ENCODE measurements at places on chromosomes 16 and 17.

DNA sequence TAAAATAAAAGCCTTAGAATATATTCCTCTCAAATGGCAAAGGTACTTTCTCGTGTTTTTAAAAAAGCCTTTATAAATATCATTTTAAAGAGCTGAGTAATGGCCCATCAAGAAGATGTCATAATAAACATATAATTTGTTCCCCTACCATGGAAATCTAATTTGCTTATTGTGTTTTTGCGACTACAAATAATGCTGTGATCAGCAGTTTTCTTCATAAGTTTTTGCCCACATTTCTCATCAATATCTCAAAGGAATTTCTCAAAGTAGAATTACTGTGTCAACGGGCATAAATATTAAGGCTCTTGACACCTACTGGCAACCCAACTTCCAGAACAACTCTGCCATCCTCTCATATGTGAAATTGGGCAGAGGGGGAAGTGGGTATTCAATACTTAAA, 17.5 kb downstream of the ZNF18 start:
- DNase-seq: no peak

GRCh38 chr17:27569257-27569722, 61.7 kb upstream of the LGALS9 start:
- no peak for DNase-seq

DNA sequence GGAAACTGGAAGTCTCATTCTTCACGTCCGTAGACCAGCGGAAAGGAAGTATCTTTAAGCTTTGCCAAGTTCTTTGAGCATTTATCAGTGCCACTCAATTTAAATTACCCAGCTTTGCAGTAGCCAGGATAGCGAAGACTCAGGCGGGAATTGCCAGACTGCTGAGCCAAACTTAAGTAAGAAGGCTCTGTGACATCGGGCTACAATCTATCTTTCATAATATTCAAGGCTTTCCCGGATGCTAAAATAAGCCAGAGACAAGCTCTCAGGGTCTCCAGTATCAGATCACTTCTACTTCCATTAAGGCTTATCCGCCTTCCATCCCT, 436 bp upstream of the BRIP1 start:
- DNase-seq: no peak

GRCh38 chr16:85982563-85982939, 83.6 kb downstream of the IRF8 start:
- DNase-seq: peak; percentile 23

DNA sequence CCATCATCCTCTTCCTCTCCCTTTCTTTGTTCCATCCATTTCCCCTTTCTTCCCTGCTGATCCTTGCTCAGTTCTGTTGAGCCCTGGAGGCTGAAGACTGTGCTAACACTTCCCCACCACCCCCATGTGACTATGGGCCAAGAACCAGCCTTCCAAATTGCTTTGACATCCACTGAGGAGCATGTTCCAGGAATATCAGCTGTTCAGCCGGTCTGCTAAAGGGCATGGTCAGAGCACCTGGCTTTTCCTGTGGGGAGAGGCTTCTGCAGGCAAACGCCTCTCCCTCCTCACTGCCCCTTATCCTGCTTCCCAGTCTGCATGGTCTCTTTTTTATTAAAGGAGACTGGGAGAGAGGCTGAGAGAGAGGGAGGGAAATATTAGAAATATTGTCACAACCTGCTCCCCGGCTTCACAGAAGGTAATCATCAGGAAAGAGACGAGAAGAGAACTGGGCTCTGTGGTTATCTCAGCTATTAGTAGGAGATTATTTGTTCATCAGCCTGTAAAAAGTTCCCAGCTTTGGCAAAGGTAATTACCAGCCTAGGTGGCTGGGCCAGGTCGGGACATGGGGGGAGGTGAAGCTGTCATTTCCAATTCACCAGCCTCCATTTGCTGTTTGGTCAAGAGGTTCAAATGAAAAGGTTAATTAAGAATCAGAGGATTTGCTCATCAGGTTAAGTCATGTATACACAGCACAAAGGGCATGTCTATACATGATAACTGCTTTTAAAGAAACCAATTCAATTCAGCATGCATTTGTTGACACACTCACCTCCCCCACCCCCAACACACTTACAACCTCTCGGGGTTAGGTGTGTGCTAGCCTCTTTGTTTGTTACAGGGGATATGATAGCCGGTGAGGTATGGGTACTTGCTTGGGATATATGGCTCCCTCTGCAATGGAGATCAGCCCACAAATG, 83.7 kb upstream of the CRHR1 start:
- DNase-seq: no peak

DNA sequence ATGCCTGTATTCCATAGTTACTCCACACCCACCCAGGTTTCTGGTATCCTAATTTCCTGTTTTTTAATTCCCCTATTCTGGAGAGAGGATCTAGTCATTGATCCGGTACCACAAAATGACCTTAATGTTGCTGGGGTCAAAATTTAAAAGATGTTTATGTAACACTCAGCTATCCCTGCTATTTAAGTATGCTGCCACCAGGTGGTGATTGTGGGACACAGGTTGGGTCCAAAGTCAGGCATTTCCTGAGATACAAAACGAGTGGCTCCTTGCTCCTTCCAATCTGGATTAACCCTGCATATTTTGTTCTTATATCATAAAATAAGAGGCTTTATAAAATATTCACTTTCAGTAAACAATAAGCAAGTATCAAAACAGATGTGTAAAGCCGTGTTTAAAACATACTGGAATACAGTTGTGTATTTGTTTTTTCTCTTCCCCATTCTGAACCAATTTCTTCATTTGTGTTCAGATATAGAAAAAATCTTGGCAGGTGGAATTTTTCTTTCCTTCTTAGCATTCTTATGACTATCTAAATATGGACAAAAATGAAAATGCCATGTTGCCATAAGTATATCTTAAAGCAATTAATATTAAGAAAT, 16.3 kb downstream of the HS3ST4 start:
- DNase-seq: no peak

Measured in hippocampal formation (tissue), 2 donors.